ENCODE measurements at places on chromosomes 2 and 18.

DNA sequence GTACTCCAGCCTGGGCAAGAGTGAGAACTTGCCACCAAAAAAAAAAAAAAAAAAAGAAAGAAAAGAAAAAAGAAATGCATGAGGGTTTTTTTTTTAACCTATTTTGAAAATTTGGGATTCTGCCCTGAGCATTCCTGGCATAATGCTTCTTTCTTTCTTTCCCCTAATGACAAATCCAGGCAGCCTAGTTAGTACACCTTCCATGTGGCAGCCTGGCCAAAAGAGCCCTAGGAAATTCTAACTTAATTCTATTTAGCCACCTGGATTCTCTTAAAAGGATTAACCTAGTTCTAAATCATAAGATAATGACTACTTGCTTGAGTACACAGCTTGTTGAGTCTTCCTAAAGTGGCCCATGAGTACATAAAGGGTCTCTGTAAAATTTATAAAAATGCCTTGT lies 160.1 kb downstream of the THADA start:
- DNase-seq = no peak

- no peak for DNase-seq
Measured at GRCh38 chr2:44314362-44314761, 39.1 kb downstream of the SLC3A1 start.

DNA sequence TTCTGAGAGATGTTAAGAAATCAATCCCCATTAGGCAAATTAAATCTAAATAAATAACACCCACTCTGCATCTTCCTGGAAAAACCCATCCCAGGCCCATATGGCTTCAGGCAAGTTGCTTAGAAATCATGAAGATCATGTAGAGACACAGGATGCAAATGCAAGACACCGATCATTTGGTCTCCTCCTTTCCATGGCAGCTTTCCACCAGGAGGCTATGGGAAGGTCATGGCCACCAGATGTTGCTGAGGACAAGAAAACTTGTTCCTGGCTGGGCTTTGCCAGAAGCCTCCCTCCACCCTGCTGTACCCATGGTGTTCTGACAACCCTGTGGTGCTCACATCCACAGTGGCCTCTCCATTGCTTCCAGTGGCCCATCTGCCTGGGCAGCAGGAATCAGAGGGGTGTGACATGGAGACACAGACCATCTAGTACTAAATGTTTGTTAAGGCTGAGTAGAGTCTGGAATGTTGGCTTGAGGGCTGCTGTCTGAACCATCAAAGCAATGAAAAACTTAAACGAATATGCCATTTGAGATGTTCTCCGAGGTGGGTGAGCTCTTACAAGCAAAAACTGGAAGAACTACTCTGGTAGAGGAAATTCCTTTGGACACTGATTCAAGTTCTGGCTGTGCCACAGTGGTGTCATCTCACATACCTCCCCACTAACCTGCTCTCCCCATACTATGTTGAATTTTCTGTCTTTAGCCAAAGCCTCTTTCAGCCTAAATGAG lies 293.2 kb downstream of the TNS1 start:
- DNase-seq = no peak

DNA sequence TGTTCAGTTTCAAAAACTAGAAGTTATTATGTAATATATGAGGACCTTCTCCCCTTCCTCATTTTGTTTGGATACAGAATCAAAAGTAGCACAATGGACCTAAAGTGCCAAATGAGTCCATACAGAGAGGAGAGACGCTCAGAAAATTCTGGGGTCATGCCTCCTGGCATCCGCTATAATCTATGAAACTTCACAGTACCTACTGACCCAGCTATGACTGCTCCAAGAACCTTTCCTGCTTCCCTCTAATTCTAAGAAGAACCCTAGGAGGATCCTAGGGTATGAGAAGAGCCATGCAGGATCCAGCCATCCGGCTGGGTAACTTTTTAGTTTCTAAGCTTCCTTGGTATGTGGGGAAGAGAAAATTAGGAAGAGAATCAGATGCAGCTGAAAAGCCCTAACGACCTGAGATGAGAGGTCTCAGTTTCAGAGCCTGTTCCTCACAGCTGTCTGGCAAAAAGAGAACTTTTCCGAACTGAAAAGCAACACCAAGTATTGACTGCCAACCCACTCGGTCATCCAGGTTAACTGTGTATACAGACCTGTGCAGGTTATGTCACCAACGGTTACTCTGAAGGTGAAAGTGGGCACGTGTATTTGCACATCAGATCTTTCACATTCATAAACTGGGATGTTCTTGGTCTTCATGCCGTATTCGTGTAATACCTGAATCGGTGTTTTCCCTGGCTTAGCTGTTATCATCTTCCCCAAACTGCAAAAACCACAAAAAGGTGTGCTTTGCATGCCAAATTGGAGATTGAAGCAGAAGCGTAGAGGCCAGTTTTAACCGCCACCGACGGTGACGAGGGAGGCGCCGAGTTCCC lies 1.1 kb downstream of the PRKRA start:
- DNase-seq = no peak

DNA sequence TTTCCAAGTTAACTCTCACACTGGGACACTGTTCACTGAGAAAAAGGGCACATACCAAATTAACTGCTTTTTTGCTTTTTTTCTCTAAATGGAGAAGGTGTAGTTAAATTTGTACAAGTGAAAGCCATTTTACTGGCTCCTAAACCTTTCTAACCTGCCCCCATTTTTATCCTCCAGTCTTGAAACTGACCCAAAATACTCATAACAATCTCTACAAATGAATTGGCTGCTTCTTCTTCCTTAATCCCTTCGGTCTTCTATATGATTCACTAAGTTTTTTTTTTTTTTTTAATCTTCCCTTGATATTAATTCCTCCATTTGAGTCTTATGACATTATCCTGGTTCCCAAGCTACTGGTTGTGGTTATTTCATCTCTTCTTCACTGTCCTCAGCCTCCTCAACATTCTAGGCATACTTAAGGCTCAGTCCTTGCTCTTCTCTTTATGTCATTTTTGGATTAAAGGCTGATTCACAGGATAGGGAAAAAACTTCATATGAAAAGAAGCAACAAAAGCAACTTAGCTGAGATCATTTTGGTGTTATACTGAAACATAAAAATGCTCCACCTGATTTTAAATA lies 19.8 kb downstream of the ORC2 start:
- no peak for DNase-seq

DNA sequence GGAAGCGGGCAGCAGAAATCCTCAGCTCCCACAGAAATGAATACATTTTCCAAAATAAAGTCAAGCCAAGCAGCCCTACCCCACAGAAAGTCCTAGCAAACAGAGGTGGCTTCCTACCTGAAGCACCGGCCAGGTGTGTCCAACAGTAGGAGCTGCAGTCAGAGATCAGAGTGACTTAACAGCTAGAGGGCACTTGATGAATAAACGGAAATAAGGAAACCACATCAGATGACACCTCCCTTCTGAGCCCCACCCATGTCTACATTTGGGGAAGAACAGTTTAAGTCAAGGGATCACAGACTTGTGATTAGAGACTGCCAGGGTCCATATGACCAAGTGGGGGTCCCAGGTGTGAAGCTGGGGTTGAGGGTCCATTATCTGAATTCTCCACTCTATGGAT lies at the start of gene CXCR1:
Gene CXCR1, minus strand, starts transcription at position 172 of the 400 bp plus-strand sequence. CDS start 1,751 bp downstream, outside the sequence.
- DNase-seq = no peak

DNA sequence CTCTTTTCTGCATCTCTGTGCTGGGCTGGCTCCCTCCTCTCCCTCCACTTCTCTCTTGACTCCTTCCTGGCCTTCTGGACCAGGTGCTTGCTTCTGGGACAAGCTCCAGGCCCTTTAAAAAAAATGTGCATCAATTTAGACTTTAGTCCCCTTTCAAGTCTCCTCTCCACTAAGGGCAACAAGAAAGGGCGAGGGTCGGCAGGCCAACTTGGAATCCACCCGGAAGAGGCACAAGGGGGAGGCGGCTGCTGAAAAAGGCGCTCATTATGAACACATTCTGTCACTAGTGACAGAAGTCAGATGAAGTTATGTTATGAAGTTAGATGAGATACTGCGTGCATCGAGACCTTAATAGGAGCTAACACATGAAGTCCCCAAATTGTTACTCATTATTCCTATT lies 13.6 kb upstream of the RHOB start:
- DNase-seq = no peak

DNA sequence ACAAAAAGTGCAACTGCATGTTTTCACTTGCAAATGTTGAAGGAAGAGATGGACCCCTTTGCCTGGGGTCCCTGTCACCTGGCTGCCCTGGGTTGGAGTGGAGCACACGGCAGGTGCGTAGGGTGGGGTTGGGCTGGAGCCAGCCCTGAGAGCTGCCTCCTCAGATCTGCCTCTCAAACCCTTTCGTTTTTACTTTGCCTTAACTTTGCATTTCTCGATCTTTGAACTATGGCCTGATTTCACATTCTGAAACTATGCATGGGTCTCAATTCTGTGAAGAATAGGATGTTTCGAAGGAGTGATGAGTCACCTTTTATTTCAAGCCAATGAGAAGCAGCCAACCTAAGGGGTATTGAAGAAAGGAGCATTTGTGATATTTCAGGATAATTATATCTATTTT lies 132.8 kb downstream of the ACOXL start:
- no peak for DNase-seq

- DNase-seq = no peak
Measured at GRCh38 chr18:52481116-52481515, 141.1 kb downstream of the DCC start.

DNA sequence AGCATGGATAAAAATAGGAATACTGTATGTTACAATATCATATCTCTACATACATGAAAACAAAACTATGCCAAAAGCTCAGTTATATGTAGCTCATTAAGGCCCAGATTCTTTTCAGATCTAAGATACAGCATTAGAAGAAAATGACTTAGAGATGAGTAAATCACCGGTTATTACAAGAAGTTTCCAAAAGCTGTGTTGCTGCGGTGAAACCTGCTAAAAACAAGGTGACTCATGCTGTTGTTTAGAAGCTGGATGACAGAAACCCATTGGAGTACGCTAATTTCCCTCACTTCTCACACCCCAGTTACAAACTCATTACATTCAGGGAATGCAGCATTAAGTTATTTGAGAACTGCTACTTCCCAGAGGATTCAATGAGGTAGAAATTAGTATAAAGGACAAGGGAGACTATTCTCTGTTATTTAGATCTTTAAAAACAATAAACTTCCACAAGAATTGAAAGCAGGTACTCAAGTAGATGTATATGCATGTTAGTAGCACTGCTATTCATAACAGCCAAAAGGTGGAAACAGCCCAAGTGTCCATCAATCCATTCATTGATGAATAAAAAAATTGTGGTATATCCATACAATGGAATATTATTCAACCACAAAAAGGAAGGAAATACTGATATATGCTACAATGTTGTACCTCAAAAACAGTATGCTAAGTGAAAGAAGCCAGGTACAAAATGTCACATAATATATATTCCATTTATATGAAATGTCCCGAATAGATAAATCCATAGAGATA lies 32.6 kb downstream of the RBKS start:
- DNase-seq = peak; percentile 62

DNA sequence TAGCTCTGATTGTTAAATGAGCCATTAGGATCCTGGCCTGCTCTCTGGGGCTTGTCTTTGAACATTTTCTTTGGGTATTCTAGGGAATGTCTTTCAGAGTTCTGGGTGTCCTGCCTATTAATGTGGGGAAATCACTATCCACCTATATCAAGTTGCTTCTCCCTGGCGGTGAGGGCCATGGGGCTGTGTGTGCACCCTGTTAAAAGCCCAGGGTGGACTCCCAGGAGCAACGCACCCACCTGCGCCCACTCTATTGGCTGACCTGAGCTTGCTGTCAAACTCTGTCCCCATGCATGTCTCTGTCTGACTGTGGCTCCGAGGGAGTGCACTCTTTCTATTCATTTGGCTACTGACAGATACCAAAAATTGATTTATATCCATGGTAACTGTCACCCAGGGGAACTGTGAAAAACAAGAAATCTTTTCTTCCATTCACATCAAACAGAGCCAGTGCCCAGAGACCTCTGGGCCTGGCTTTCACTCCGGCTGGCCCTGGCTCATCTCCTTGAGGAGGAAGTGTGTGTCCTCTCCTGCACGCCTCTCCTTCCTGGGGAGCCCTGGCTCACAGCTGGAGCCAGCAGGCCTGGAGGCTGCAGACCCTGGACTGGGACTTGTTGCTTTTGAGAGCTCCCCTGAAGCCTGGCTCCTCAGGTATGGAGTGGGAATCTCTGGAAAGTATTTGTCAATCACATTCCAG lies 10.5 kb upstream of the TOGARAM2 start:
- no peak for DNase-seq

DNA sequence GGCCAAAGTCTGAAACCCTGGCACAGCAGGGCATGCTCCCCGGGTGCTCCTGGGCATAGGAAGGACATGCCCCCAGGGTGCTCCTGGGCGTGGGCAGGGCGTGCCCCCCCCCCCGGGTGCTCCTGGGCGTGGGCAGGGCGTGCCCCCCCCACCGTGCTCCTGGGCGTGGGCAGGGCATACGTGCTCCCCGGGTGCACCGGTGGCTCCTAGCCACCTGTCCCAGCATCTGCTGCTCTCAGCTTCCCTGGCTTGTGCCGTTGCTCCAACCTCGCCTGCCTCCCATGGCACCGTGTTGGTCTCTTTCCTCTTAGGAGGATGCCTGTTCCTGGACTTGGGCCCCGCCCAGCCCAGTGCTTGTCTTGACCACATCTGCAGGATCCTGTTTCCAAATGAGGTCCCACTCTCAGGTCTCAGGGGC lies 95.6 kb upstream of the CTDP1 start:
- no peak for DNase-seq

DNA sequence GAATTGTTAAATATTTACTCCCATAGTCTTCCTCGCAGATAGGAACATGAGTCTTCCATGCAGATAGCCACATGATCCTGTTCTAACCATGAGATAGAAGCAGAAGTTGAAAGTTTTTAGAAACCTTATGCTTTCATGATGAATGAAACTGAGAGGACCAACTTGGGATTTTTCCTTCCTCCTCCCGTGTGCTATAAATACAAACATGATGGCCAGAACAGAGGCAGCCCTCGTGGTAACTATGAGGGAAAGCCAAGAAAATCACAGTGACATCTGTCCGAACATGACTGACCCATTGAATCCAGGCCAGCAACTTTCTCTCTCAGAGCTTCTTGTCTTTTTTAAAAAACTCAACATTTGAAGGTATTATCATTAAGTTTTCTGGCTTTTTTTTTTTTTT lies 78.5 kb downstream of the ACAA2 start:
- no peak for DNase-seq

DNA sequence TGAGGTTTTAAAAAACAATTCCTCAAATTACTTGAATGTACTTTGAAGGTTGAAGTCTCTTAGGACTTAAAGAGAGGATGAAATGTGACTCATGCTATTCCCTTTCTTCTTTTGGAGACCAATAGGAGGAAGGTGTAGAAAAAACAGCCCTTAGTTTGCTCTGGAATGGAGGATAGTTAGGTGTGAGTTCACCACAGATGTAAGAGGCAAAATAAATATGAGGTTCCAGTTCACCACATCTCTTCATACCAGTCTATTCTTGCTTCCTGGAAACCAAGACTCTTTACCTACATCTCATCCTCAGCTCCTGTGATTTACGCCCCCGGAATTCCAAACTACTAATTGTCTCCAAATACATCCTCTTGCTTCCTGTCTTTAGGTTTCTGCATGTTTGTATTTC lies 77.5 kb upstream of the TTC21B start:
- no peak for DNase-seq

GRCh38 chr18:59456657-59457056 lies 97.6 kb upstream of the LMAN1 start:
- DNase-seq = no peak

GRCh38 chr2:23145460-23145859 lies 239.5 kb upstream of the KLHL29 start:
- no peak for DNase-seq

- DNase-seq = no peak
Measured at GRCh38 chr2:54191361-54192135, 64.5 kb downstream of the TSPYL6 start.

GRCh38 chr2:127942002-127942401 lies 56.2 kb upstream of the AMMECR1L start:
- no peak for DNase-seq

- no peak for DNase-seq
Measured at GRCh38 chr2:168120730-168121129, 126.7 kb downstream of the STK39 start.

Data from BJ (cell line).